ENCODE measurements at places on chromosomes 3 and 15. TPM values are rescaled to one million over a fixed set of nuclear protein-coding genes. Genes with fewer than 3 reads are reported as not detected.

PLCB2 gene
- 13.6 TPM for total RNA-seq

DNA sequence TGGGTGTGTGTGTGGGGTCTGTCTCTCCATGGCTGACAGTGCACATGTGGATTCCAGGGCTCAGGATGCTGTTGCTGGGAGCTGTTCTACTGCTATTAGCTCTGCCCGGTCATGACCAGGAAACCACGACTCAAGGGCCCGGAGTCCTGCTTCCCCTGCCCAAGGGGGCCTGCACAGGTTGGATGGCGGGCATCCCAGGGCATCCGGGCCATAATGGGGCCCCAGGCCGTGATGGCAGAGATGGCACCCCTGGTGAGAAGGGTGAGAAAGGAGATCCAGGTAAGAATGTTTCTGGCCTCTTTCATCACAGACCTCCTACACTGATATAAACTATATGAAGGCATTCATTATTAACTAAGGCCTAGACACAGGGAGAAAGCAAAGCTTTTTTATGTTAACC, 10.5 kb downstream of the ADIPOQ start:
- no peak overlapping the region for H3K4me3 ChIP-seq
- DNase-seq = no peak
- no peak overlapping the region for H3K27ac ChIP-seq
- no peaks in the 10 kb centered on the region for H3K36me3 ChIP-seq
- H3K27me3 ChIP-seq = no peaks in the 10 kb centered on the region

GRCh38 chr15:57079446-57079845, 161.0 kb downstream of the TCF12 start:
- DNase-seq = no peak
- H3K27me3 ChIP-seq = no peaks in the 10 kb centered on the region
- no peaks in the 10 kb centered on the region for H3K4me1 ChIP-seq
- H3K36me3 ChIP-seq = no peaks in the 10 kb centered on the region

- no peak for DNase-seq
- H3K36me3 ChIP-seq = no peaks in the 10 kb centered on the region
- peak overlapping the region; percentile 96 for H3K27ac ChIP-seq
These were observed 544 bp upstream of the TIMMDC1 start for GRCh38 chr3:119497820-119498185.

- H3K27me3 ChIP-seq = no peaks in the 10 kb centered on the region
- no peak overlapping the region for H3K4me3 ChIP-seq
- no peaks in the 10 kb centered on the region for H3K36me3 ChIP-seq
- H3K4me1 ChIP-seq = peaks cover 18% of the 10 kb centered on the region
These were observed 66.5 kb upstream of the BCL6 start for GRCh38 chr3:187811585-187812250.

GRCh38 chr3:115627180-115628074, 4.1 kb downstream of the GAP43 start:
- no peak for DNase-seq
- H3K36me3 ChIP-seq = no peaks in the 10 kb centered on the region
- no peaks in the 10 kb centered on the region for H3K27me3 ChIP-seq
- H3K4me3 ChIP-seq = no peak overlapping the region

GRCh38 chr15:93018574-93018973, 70.4 kb downstream of the RGMA start:
- no peaks in the 10 kb centered on the region for H3K27me3 ChIP-seq
- no peak overlapping the region for H3K4me3 ChIP-seq
- peaks cover 24% of the 10 kb centered on the region for H3K36me3 ChIP-seq
- peak overlapping the region; percentile 45 for H3K27ac ChIP-seq
- DNase-seq = no peak

- H3K27ac ChIP-seq = no peak overlapping the region
- H3K4me3 ChIP-seq = no peak overlapping the region
- peaks cover 1% of the 10 kb centered on the region for H3K4me1 ChIP-seq
- no peaks in the 10 kb centered on the region for H3K36me3 ChIP-seq
- DNase-seq = no peak
- H3K27me3 ChIP-seq = no peaks in the 10 kb centered on the region
These were observed 16.7 kb upstream of the DLL4 start for GRCh38 chr15:40912478-40912877.

UBA5 gene
- 40.2 TPM for total RNA-seq

DNA sequence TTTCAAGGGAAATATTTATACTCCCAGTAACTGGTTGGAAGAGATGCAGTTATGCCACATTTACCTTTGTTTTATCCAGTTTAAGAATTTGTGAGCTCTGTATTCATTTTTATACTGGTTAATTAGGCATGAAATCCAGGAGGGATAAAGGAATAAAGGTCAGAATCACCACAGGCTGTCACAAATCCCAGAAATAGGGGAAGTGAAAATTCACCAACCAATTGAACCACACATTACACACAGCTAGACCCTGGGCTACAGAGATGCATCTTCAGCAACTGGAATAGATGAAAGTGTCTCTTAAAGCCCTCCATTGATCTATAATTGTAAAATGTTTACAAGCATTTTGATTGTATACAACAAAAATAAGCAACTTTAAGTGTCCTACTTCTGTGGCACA, 18.5 kb downstream of the SERPINI1 start:
- no peaks in the 10 kb centered on the region for H3K27me3 ChIP-seq
- no peak overlapping the region for H3K27ac ChIP-seq
- H3K4me3 ChIP-seq = no peak overlapping the region
- no peak for DNase-seq

FILIP1L gene
- 19.8 TPM for total RNA-seq

DNA sequence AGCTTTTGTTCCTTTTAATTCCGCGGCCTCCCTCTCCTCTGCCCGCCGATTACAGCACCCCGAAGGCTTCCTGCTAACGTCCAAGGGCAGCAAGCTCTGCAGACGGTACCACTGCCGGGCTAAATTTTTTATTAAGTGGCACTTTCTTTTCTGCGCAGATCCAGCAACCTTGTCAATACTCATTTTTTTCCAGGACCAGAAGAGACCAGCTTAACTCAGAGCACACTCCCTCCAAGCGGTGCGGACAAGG, 542 bp upstream of the MEIS2 start:
- peak overlapping the region; percentile 95 for H3K27ac ChIP-seq
- DNase-seq = peak; percentile 47
- no peaks in the 10 kb centered on the region for H3K4me1 ChIP-seq
- peak overlapping the region; percentile 72 for H3K4me3 ChIP-seq

ATP2C1 gene
- 76.2 TPM for total RNA-seq

DNA sequence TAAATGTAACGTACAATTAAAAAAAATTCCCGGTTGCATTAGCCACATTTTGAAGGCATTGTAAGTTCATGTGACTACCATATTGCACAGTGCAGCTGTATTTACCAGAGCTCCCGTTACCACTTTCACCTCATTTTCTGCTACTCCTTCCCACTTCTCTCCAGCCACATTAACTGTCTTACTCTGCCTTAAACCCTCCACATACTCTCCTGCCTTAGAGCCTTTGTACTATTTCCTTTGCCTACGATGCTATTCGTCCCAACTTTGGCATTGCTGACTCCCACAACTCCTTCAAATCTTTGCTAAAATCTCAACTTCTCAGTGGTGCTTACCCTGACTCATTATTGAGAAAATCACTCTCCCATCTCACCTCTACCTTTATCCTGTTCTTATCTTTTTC, 115.2 kb downstream of the CADM2 start:
- no peak overlapping the region for H3K27ac ChIP-seq
- no peak overlapping the region for H3K4me3 ChIP-seq
- no peaks in the 10 kb centered on the region for H3K27me3 ChIP-seq
- no peak for DNase-seq
- H3K4me1 ChIP-seq = no peaks in the 10 kb centered on the region

LRRC2 gene
- 2.0 TPM for total RNA-seq

DNA sequence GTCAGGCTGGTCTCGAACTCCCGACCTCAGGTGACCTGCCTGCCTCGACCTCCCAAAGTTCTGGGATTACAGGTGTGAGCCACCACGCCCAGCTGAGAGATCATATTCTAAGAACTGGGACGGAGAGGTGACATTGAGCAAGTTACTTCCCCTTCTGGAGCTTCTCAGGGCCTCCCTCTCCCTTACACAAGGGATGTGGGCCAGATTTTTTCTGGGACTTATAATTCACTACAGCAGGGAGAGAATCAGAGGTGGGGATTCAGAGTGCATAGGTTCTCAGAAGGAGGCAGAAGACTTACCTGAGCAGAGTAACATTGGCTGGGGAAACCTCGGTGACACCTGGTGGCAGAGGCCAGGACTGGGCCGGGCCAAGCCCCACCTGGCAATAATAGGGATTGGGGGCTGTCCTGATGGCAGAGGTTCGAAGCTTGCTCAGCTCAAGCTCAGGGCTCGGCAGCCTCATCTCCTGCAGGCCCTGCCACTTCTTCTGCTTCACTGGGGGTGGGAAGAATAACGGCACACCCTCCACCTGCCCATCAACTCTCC, 6.8 kb downstream of the LTK start:
- no peaks in the 10 kb centered on the region for H3K36me3 ChIP-seq
- peaks cover 5% of the 10 kb centered on the region for H3K4me1 ChIP-seq
- no peak overlapping the region for H3K4me3 ChIP-seq
- DNase-seq = no peak

DLL4 gene
- 5.0 TPM for total RNA-seq

DNA sequence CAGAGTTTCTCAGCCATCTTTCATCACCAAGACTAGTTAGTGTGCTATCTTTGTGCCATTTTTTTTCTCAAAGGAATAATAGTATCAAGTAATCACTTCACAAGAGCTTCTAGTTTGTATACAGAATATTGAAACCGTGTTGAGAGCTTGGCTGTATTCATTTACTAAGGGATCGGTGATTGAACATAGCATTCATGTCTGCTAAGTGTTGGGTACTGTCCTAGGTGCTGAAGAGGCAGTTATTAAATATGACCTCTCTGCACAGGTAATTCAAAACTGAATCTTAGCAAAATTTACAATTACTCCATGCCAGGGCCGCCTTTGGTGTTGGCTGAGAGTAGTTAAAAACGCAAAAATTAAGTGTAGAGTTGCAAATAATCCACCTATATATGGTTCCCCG, 355.3 kb upstream of the RORA start:
- no peak for DNase-seq
- no peaks in the 10 kb centered on the region for H3K27me3 ChIP-seq
- H3K27ac ChIP-seq = no peak overlapping the region
- no peak overlapping the region for H3K4me3 ChIP-seq
- no peaks in the 10 kb centered on the region for H3K36me3 ChIP-seq
- H3K4me1 ChIP-seq = no peaks in the 10 kb centered on the region

PLS1 gene
- 15.7 TPM for total RNA-seq

CD86 gene
- total RNA-seq = 7.5 TPM

- no peaks in the 10 kb centered on the region for H3K36me3 ChIP-seq
- peak overlapping the region; percentile 74 for H3K27ac ChIP-seq
- H3K4me3 ChIP-seq = no peak overlapping the region
- H3K4me1 ChIP-seq = no peaks in the 10 kb centered on the region
- no peaks in the 10 kb centered on the region for H3K27me3 ChIP-seq
These were observed 164.5 kb downstream of the RORA start for GRCh38 chr15:61064651-61065050.

DNA sequence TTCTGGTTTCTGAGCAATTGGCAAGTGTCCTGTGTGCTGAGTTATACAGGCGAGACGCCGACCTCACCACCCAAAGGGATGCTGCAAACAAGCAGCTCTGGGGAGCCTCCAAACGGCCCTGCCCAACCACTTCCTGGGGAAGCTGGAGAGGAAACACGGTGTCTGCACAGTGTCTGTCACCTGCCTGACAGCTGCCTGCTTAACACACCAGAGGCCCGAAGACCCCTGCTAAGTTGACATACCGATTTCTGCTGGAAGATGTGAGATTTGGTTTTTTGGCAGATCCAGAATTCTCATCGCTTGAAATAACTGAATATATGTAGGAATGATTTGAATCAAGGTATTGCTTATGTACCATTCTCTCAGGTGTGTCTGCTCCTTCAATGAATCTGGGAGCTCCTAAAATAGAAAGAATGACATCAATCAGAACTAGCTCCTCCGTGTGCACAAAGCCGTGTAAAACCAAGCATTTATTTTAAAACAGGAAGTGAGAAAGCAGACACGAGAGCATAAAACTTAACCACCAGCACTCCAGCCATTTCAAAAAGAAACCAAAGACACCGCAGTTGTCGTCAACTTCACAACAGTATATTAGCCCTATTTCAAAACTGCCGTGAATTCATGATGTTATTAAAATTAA, 27.2 kb downstream of the LRRC2 start:
- H3K4me3 ChIP-seq = no peak overlapping the region
- DNase-seq = no peak
- H3K27ac ChIP-seq = no peak overlapping the region
- no peaks in the 10 kb centered on the region for H3K36me3 ChIP-seq

DNA sequence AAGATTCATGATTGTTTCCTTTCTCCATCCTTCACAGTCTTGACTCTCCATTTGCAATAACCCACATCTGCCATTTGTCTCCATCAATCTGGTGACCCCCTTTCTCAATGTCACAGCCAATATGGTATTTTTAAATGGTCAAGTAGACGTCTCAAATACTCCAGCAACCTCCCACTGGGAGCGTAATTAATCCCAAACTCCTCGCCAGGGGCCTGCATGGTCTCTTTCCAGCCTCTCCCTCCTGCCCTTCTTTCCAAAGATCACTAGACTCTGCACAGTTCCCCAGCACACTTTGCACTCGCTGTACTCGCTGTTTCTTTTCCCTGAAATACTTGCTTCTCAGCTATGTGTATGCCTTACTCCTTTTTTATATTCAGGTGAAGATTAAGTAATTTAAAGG, 115.3 kb downstream of the PLCH1 start:
- H3K4me3 ChIP-seq = no peak overlapping the region
- H3K27me3 ChIP-seq = no peaks in the 10 kb centered on the region
- no peak overlapping the region for H3K27ac ChIP-seq
- DNase-seq = no peak
- H3K4me1 ChIP-seq = no peaks in the 10 kb centered on the region

ASB14 gene
- not detected for total RNA-seq

- no peak for DNase-seq
- H3K4me3 ChIP-seq = no peak overlapping the region
- H3K4me1 ChIP-seq = no peaks in the 10 kb centered on the region
- H3K27me3 ChIP-seq = no peaks in the 10 kb centered on the region
- no peak overlapping the region for H3K27ac ChIP-seq
These were observed 69.8 kb upstream of the BFSP2 start for GRCh38 chr3:133330065-133330464.

CATSPER2 gene
- 10.2 TPM for total RNA-seq

DNA sequence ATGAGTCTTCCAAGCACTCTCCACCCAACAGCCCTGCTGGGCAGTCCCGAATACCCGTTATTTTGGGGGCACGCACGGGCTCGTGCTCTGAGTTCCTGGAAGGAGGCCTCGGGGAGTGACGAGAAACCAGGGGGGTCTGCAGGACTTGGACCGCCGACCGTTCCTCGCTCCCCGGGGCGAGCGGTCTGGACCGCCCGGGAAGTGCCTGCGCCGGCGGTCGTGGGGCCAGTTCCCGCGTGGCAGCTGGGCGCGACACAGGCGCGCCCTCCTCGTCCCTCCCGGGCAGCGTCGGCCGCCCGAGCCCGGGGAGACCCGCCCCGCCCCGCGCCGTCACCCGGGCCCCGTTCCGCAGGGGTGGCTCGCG, 387 bp downstream of the GNB4 start:
- peak overlapping the region; percentile 92 for H3K27ac ChIP-seq
- peak; percentile 50 for DNase-seq
- peaks cover 5% of the 10 kb centered on the region for H3K4me1 ChIP-seq
- no peaks in the 10 kb centered on the region for H3K36me3 ChIP-seq
- H3K4me3 ChIP-seq = peak overlapping the region; percentile 98

CCR9 gene
- total RNA-seq = not detected

GRCh38 chr3:48429960-48430707, at the start of gene PLXNB1:
TSS of gene PLXNB1 (minus strand) at chr3:48430086. CDS start at chr3:48424611, 5,475 bp downstream.
- peak; percentile 96 for DNase-seq
- H3K27me3 ChIP-seq = no peaks in the 10 kb centered on the region
- H3K4me3 ChIP-seq = peak within 1 kb of the TSS; percentile 73
- H3K27ac ChIP-seq = peak within 1 kb of the TSS; percentile 96
- H3K36me3 ChIP-seq = no peaks in the 10 kb centered on the region

C3orf20 gene
- 0.15 TPM for total RNA-seq

CEP97 gene
- total RNA-seq = 12.1 TPM

GRCh38 chr3:131714585-131715220, 211.9 kb upstream of the MRPL3 start:
- H3K27me3 ChIP-seq = no peaks in the 10 kb centered on the region
- H3K27ac ChIP-seq = no peak overlapping the region
- no peaks in the 10 kb centered on the region for H3K36me3 ChIP-seq
- no peak for DNase-seq
- no peaks in the 10 kb centered on the region for H3K4me1 ChIP-seq
